ENCODE measurements at places on chromosomes 3 and 15.

DNA sequence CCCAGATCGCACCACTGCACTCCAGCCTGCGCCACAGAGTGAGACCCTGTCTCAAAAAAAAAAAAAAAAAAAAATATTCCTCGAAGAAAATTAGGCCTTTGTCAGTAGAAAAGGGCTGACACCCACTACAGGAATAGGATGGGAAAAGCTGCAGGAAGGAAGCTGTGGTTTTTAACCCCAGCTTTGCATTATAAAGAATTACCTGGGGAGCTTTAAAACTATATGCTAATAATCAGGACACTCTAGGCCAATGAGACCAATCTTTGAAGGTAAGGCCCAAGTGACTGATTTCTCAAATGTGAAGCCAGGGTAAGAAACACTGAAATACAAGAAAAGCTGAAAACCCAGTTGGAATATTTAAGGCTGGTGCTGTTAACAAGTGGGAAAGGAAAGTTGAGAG lies 74.3 kb downstream of the RBPMS2 start:
- no peak for DNase-seq

GRCh38 chr3:161275919-161276318 lies 54.8 kb downstream of the NMD3 start:
- DNase-seq, result no peak

- no peak for DNase-seq
Observed at GRCh38 chr3:39146611-39147591, 6.5 kb downstream of the CSRNP1 start.

DNA sequence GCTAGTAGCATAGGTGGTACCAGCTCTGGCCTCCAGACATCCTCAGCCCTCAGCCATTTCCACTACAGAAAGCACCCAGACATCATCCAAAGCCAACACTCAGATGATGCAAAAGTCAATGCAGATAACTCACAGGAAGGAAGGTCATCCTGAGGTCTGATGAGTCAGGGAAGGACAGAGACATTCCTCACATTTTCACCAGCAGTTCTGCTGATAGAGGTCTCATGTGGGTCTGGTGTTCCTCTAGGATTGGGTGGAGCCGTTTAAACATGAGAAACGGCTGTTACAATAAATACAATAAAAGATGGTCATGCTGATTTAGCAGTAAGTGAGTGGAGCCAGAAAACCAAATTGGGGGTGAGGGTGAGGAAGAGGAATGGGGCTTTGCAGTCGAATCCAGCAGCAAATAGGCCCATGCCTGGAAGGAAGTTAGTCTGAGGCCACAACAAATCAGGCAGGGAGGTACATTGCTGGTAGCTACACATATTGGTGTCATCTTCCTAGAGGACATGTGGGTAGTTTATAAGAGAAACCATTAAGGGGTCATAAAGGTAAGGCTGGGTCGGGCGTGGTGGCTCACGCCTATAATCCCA lies 33.3 kb upstream of the FLNB start:
- DNase-seq, result no peak

- DNase-seq, result no peak
Observed at GRCh38 chr15:32033186-32033890, 3.0 kb downstream of the CHRNA7 start.

GRCh38 chr3:113249111-113249510 lies 37.8 kb downstream of the BOC start:
- DNase-seq, result no peak

DNA sequence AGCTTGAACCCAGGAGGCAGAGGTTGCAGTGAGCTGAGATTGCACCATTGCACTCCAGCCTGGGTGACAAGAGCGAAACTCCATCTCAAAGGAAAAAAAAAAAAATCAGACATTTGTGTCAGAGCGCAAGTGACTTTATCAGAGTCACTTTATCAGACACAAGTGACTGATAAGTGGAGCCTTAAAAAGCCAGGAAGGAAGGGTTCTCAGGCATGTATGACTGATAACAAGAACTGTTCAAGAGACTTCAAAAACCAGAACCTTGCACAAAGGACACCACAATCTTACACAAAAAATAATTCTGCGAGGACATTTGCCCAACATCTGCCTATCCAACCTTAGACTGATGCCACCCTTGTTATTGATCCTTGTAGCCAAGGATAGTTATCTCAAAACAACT lies 13.3 kb upstream of the CFAP44 start:
- DNase-seq, result no peak

DNA sequence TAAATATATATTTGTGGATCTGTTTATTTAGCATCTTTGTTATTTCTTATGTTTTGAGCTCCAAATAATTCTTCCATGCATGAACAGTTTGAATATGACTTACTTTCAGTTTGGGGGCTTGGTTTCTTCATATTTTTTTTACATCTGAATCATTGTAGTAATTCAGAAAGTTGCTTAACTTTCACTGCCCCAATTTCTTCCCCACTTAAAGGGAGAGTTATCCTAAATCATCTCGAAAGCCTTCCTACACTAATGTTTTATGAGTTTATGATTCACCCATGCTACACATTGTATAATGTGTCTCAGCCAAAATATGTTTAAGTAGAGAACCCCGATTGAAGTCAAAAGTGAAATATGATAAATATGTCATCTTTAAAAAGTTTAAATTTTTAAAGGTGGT lies 47.8 kb downstream of the SPRED1 start:
- DNase-seq, result no peak

DNA sequence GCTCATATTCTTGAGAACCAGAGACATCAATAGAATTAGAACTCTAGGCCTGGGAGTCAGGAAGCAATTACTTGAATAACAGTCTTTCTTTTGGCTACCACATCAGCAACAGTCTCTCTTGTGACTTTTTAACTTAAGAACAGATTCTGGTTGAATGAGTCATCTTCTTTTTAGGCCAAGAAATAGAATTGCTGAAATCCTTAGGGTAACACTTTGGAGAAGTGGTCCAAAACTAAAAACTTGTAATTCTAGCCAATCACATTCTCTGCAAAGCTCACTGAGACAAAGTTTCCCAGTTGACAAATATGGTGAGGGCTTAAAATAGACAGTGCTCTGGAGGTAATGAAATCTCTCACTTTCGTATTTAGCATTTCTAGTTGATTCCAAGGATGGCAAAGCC lies 238.0 kb downstream of the SHOX2 start:
- no peak for DNase-seq

DNA sequence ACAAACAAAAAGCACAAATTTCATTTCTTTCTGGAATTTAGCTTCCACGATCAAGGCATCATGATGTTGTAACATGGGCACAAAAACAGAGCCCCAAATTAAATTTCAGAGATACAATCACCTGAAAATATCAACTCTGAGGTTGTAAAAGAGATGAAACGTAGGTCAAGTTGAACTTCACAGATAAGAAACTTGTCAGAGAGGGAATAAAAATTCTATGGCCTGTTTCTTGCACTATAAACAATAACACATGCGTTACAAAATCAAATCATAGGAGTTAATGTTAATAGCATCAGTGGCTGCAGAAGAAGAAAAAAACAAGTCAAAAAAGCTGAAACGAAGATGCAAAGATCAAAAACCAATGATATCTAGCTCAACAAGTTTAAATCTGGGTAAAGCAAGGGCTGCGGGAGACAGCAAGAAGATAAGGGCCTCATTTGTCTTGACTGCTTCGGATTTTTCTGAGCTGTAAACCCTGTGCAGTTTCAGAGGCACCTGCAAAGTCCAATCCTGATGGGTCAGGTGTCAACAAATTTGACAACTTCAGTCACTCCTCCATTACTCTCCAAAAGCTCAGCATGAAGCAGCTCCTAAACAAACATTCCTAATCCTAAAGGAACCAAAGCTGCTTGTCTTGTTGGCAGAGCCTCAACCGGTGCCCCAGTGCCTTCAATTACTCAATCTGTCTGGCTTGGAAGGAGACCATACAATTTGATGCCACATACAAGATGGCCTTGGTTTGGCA lies 219.8 kb downstream of the STT3B start:
- DNase-seq, result no peak

- DNase-seq, result no peak
Observed at GRCh38 chr3:27147215-27147614, 222.0 kb downstream of the NEK10 start.

GRCh38 chr15:53588773-53589172 lies 170.7 kb downstream of the WDR72 start:
- no peak for DNase-seq

DNA sequence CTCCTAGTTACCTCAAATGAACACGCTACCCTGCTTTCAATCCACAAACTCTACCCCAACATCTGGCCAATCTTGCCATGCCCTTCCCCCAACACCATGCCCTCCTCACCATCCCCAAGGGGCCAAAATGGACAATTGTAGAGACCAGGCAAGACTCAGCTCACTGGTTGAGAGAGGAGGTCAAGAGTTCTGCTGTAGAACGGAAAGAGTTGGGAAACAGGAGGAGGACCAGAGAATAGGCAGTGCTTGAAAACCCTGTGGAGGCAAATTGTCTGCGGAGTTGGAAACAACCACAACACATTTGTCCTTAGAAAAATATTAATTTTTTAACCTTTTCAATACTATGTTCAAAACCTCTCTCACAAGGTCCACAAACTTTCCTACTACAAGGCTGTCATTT lies 128.8 kb upstream of the BFSP2 start:
- DNase-seq, result no peak

- no peak for DNase-seq
Observed at GRCh38 chr3:111481551-111481950, 60.4 kb upstream of the CD96 start.

GRCh38 chr3:98974442-98974841 lies 72.9 kb upstream of the DCBLD2 start:
- no peak for DNase-seq

GRCh38 chr3:100928638-100929428 lies 64.4 kb downstream of the ABI3BP start:
- DNase-seq, result no peak

DNA sequence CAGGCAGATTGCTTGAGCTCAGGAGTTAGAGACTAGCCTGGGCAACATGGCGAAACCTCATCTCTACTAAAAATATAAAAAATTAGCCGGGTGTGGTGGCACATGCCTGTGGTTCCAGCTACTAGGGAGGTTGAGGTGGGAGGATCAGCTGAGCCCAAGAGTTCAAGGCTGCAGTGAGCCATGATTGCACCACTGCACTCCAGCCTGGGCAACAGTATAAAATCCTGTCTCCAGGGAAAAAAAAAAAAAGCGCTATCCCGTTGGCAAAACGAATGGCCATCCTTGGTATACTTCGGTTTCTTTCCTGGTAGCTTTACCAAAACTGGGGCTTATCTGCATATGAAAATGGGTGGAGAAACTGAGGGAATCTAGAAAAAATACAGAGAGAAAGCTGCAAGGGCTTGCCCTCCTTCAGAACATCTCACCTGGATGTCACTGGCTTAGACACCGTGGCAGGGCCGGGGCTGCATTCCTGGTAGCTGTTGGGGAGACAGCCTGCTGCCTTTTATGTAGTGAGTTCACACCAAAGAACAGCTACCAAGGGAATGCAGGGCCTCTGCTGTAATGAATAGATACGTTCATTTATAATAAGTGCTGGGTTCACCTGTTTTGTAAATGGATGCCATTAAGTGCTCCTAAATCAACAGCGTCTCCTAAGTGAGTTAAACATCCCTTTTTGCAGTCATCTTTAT lies 96.0 kb downstream of the IQSEC1 start:
- DNase-seq, result no peak

DNA sequence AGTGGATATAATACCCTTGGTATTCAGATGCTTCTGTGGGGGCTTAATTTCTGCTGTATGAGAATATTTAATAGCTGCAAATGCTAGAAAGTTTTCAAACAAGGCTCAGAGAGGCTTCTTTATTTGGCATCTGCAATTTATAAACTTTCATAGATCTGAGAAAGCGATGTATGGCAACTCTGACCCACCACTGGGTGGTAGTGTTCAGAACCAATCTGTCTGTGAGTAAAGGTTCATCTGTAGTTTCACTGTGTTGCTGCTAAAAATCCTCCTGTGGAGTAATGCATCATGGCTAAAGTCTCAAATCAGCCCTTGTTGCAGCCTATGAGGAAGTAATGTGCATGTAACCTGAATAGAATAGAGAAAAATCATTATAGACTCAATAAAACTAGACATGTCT lies 47.4 kb downstream of the CLSTN2 start:
- no peak for DNase-seq

- no peak for DNase-seq
Observed at GRCh38 chr15:80479191-80479590, 75.0 kb downstream of the ARNT2 start.

DNA sequence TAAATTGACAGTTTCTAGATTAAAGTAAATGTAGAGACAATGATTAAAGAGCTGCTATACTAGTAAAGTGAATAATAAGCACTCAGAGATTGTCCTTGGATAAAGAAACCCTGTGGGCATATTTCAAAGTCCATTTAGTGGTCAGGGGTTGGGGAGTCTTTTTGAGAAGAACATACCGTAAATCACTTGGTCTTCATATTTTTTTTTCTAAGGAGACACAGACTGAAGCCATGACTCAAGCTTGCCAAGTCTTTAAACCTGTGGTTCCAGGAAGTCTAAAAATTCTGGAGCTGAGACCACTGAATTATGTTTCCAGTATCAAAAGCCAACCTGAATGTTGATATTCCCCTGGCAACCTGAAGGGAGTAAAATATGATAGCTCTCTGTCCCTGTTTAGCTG lies 171.0 kb downstream of the TPRG1 start:
- DNase-seq, result no peak

DNA sequence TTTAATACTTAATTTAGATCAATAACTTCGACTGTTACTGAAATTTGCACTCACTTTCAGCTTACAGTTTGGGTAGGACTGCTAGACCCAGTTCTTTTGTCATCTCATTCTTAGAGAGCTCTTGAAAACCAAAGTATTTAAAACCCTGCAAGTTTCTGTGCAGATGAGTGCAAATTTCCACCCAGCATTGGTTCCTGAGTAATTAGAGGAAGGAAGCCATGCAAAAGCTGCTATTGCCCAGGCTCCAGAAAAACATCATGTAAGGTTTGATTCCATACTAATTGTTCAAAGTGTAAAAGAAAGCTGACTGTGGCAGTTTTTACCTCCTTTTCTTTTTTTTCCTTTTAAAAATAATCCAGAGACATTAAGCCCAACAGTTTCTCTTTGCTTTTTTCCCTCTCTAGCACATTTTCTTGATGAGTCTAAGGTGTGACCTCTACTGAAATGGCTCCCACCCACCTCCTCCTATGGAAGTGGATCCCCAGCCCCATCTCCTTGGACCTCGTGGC lies 30.3 kb downstream of the ABHD2 start:
- DNase-seq, result no peak

GRCh38 chr15:43218908-43219706 lies 1.7 kb downstream of the EPB42 start:
- DNase-seq, result no peak

DNA sequence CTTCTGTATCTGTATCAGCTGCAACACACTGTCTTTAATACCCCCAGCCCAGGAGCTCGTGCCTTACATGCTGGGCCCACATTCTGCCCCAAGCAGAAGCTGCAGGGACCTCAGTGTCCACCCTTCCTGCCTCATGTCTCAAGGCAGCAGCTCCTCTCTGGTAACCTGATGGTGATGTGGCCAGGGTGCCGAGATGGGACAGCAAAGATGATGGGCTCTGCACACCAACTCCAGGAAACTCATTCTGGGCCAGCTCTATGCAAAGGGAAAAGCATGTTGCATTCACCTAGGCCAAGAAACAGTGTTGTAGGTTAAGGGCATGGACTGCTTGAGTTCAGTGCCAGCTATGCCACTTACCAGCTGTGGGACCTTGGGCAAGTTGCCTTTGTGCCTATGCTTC lies 79.5 kb upstream of the PRR23C start:
- no peak for DNase-seq
